Stimulated activated CD4-positive, alpha-beta T cell treated with anti-CD3 and anti-CD28 coated beads, TNF-alpha, amount 100 ng/mL, for 48 hours (primary cell): ENCODE measurements at places on chromosomes 13 and 19.

DNA sequence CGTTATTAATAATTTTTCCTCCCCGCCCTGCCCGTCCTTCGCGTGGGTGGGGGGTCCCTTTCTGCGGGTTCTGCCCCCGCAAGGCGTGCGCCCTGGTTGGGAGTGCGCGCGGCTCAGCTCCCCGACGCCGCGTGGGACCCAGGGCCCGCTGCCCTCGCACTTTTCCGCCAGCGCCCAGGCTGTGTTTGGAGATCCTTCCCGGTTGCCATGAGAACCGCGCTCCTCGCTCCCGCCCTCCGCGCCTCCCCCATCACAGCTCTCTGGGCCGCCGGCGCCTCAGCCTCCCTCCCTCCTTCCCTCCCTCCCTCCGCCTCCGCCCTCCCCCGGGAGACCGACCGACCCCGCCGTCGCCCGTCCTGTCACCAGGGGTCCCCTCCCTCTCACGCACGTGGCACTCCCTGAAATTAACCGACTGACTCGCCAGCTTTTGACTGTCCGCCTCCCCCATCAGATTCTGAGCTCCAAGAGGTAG lies 2.4 kb upstream of the SSBP4 start:
- no peak for DNase-seq

- DNase-seq: no peak
Measured at GRCh38 chr19:51637362-51637978, 7.3 kb upstream of the SIGLEC5 start.

GRCh38 chr19:29484876-29485275 lies 40.9 kb upstream of the VSTM2B start:
- DNase-seq: no peak

DNA sequence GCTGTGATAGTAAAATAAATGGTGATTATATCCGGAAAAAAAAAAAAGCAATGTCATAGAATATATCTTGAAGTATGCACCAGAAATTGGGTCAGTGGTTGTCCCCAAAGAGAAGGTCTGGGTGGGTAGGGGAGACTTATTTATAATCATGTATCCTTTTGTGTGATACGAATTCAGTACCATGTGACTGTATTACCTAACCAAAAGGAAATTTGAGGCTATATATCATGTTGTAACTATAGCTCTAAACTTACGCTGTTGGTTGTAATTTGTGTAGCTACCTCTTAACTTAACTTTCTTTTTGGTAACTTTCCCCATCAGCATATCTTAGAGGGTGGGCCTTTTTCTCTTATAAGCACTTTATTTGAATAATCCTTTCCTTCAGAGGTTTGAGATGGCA lies 25.2 kb upstream of the KCTD4 start:
- DNase-seq: no peak

DNA sequence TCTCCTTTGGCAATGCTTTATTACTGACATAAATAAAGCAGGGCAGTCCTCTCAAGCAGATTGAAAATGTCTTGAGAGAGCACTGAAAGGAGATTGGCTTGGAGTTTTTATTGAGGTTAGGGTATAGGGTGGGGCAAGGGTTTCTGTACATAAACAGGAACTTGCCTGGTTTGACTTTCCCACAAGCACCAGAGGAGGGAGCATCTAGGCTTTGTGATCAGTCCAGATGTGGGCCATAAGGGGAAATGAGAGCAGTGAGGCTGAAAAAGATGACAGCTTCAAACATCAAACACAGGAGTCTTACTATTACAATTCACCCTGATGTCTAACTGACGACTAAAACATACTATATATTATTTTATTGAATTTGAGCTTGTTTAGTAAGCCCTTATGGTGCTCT lies 260.9 kb downstream of the MTUS2 start:
- no peak for DNase-seq

DNA sequence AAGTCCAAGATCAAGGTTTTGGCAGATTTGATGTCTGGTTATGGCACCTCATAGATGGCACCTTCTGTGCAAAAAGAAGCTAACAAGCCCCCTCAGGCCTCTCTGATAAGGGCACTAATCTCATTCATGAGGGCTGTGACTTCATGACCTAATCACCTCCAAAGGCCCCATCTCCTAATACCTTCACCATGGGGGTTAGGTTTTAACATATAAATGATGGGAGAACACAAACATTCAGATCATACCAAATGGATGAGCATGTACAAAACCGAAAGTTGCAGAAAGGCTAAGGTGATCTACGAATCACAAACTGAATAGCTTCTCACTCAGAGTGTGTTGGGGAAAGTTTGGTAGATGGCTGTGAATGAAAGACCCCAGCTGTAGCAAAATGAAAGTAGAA lies 217.4 kb downstream of the TBC1D4 start:
- DNase-seq: no peak

GRCh38 chr19:31674503-31675192 lies 325.4 kb upstream of the TSHZ3 start:
- DNase-seq: no peak

DNA sequence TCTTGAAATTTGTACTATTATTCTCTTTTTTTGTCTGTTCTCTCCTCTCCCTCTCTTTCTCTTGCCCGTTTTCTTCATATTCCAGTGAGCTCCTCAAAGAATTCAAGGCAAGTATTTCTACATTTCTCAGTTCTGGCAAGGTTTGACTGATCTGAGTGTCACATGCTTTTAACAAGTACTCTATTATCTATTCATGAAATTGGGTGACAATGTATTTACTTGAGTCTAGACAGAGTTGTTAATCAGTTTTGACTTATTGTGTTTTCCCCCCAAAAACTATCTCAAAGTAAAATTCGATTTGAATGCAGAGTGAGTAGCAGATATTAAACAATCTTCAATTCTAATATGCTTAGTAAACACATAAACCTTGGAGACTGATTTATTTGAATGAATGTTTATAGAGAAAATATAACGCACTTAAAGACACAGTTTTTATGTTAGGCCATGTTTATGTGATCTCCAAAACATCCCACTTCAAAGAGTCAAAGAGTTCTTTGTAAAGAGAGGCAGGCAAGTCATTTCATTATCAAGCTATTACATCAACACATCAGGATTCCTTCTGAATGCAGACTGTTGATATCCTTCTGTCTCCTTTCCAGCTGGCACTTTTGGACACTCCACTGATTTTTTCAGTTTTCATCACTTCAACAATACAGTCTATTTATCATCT lies 166.6 kb downstream of the SLITRK6 start:
- no peak for DNase-seq

DNA sequence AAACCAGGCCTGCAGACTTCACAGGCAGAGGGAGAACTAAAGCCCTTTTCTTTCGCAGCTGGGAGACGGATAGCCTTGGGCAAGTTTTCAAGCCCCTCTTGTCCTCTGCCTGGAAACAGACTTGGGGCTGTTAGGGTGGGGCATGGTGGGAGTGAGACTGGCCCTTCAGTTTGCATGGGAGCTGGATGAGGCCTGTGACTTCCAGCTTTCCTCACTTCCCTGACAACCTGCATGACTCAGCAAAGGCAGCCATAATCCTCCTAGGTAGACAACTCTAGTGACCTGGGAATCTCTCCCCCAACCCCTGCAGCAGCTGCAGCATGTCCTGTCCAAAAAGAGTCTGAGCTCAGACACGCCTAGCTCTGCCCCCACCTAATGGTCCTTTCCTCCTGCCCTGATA lies 93.0 kb downstream of the POSTN start:
- DNase-seq: no peak

DNA sequence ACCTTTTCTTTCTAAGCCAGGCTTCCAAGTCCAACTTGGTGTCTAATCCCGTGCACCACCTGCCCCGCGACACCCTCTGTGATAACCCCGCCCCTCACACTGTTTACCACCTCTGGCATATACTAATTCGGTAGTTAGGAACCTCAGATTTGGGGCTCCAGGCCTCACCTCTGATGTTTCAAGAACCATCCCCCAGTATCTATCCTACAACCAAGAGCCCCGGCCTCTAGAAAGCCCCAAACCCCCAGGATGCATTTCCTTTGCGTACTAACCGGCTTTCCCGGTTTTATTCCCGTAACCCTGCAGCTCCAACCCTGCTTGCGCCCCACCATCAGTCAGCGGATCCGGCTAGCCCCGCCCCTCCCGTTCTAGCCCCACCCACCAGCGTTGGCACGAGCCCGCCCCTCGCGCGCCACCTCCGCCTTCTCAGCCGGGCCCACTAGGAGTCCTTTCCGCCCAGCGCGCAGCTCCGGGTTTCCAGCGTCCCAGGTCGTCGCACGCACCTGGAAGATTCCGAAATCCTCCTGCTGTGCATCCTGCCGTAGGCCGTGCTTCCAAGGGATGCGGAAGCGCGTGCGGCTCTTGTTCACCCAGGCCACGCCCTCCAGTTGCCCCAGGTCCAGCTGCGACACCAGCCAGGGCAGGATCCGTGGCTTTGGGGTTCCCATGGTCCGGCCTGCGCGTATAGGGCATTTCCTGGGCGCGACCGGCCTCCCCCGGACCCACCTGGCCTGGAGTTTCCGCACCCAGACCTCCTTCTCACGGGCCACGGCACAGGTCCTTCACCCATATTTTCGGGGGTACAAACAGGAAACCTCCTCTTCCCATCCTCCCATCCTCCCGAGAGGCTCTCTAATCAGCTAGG lies 1.3 kb downstream of the IRF3 start:
- DNase-seq: peak; percentile 80

GRCh38 chr13:26503826-26504594 lies 53.5 kb upstream of the WASF3 start:
- DNase-seq: no peak

DNA sequence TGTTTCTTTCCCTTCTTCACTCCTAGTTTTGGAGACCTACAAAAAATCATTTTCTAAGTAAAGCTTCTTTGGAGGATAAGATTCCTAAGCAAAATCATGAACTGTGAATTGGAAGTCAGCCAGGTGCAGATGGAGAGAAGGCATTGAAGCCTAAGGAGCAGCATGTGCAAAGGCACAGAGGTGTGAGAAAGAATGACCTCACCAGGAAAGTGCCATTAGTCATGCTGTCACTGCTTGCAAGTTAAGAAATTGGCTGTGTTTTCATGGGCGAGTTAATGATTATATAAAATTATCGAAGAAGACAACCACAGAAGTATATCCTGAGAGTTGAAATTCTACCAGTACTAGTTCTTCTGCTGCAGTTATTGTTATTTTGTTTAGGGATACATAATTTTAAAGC lies 80.3 kb upstream of the KLHL1 start:
- no peak for DNase-seq

GRCh38 chr19:28475525-28475924 lies 737.4 kb downstream of the UQCRFS1 start:
- no peak for DNase-seq

DNA sequence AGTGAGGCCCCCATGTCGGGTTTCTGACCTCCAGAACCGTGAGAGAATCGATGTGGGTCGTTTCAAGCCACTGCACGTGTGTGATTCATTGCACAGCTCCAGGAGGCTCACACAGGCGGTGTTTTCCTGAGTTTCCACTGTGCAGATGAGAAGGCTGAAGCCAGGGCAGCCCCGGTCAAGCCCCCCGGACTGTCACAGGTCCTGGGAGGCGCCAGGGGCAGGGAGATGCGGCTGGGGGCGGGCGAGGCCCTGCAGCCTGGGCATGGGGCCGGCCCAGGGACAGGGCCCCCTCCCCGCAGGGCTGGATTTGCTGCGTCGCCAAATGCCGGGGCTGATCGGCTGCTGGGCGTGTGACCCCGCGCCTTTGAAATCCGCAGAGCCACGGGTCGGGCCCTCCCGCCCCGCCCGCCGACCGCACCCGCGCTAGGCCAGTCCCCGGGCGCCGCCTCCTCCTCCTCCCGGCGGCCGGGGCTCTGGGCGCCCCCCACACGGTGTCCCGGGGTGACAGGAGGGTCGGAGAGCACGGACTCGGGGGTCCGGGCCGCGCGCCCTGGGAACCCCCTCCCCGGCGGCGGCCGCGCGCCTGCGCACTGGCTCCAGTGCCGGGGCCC lies 9.9 kb upstream of the MKNK2 start:
- no peak for DNase-seq

GRCh38 chr19:10419200-10419645 lies 1.1 kb upstream of the PDE4A start:
- no peak for DNase-seq

DNA sequence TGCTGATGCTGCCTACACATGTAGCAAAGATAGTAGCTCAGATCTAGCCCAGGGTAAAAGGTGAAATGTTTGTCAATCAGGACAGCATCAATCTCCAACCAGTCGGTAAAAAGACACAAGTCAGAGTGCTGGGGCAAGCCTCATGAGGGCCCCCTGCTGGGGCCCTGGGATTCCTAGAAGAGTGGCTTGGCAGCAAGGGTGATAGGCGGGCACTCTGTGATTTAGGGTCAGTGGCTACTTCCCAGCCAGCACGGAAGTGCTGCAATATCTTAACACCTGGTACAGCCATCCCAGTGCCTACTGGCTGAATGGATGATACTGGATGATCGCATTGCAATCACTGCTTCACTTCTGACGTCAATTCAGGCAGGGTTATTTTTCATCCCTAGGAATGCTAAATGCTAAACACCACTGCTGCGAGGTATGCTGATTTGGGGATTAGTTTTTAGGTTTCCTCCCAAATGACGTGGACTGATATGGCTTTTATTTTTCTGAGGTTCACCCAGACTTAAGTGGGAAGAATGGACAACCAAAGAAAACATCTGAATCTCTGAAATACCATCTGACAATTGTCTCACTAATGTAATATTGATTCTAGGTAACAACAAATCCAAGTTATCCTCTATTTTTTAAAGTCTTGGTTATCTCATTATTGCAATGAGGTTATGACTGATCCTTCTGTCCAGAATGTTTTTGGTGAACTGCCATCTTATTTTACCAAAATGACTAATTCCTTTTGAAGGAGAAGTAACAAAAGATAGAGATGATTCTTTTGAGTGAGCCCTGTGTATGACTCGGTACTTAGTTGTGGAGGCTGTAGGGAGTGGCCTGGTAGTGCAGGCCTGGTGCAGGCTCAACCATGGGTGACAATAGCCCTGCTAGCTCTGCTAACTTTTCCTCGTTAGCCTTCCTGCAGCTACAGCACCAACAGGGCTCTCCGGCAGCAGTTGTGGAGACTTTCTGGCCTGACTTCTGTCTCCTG lies 432.5 kb downstream of the FGF9 start:
- no peak for DNase-seq

DNA sequence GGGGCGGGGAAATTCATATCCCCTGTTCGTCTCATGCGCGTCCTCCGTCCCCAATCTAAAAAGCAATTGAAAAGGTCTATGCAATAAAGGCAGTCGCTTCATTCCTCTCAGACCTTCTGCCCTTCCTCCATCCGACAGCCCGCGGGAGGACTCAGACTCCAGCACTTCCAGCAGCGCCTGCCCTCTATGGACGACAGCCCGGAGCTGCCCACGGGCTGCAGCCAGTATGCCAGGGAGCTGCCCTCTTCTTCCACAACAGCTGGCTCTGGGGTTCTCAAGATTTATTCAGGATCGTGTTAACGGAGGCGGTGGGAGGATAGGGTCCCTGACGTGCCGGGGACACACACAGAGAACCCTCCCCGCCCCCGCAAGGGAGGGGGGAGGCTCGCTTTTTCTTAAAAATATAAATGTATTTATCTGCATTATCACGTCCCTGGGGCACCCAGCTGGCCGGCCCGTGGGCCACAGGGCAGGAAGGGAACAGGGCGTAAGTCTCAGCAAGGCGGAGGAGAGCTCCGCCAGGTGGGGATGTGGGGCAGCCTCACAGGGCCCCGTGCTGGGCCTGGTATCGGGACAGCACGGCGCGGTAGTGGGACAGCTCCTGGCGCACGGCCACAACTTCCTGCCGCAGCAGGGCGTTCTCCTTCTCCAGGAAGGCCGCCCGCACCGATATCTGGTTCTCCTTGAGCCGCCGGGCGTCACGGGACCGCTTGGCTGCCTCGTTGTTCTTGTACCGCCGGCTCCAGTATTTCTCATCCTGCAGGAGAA lies 6.7 kb downstream of the DBP start:
- DNase-seq: no peak

GRCh38 chr13:99439048-99439447 lies 62.2 kb upstream of the TM9SF2 start:
- no peak for DNase-seq
